ENCODE measurements at places on chromosomes 16 and 17.

DNA sequence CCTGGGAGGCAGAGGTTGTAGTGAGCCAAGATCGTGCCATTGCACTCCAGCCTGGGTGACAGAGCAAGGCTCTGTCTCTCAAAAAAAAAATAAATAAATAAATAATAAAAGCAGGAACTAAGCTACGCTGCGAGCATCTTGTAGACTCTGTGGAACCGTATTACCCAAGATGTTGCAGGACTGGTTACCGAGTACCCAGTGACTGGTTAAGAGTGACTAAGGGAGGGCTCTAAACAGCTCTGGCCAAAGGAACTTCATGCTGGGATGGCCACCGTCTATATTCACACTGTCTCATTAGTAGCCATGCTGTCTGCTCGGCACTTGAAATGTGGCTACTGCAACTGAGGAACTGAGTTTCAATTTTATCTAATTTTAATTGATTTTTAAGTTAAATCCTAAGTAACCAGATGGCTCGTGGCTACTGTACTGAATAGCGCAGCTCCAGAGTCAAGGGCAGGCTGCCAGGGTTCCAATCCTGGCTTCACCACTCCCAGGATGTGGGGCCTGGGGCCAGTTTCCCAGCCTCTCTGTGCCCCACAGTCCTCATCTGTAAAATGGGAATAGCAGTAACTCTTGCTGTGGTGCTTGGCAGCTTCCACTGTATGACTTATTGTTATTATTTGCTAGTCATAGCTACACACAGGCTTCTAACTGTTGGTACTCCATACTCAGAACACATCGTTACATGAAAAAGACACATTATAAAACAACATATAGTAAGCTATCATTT is 3.0 kb downstream of the NTAN1 start:
- peak; percentile 54 for DNase-seq

DNA sequence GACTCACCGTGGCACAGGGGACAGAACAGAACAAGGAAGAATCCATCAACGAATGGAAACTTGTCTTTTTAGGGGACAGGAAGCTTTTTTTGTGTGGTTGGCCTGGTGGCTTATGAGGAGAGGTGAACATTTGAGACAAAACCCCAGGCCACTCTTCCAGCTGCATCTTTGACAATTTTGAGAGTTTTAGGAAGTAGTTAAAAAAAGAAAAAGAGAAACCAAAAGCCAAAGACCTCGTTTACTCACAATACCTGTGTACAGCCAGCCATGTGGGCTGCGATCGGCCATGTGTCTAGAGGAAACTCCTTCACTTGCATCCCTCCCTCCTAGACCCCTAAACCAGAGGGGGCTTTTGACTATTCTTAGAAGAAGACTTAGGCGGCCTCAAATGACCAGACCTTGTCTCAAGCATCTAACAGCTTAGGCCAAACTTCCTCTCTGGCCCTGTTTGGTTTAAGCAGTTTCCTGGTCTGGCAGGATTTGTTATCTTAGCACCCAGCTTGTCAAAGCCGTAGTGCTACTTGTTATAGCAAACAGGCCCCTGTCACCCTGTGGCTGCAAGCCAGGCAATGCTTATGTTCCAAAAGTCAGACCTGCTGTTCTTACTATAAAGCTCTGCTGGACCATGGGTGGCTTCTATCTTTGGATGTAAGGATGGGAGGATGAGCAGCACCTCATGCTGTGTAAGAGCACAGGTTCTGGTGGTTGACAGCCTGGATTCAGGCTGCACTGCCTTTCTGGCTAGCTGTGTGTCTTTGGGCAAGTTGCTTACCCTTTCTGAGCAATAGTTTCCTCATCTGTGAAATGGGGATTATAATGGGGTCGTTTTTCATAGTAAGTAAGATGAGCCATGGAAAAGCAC is 17.7 kb downstream of the KSR1 start:
- no peak for DNase-seq

GRCh38 chr16:88298833-88299745 is 83.7 kb upstream of the ZNF469 start:
- no peak for DNase-seq

DNA sequence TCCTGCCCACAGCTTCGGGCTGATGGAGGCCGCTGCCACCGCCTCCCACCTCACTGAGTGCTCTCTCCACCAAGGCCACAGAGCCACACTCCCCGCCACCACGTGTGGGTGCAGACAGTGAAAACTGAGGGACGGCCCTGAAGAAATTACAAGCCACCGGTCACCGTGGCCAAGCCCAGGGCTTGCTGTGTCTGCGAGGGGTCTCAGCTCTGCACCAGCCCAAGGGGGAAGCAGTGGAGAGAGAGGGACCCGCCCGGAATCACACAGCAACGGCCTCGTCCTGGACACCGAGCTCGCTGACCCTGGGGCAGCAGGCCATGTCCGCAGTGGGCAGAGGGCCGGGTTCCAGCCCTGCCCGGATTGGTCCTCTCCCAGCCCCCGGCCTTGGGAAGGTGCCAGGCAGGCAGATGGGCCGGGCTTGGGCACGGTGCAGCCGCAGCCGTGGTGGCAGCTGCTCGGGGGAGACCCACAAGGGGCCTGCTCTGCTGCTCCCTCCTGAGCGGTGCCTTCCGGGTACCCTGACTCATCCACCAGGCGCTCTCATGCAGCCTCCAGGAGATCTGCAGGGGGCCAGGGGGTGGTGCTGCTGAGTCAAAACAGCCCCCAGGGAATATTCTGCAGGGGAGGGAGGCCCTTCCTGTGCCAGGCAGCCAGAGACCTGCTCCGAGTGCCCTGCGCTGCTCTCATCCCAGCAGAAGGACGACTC is 52.0 kb downstream of the CBFA2T3 start:
- peak; percentile 71 for DNase-seq

- no peak for DNase-seq
These were observed 11.0 kb downstream of the GPRC5C start for GRCh38 chr17:74442670-74443515.

DNA sequence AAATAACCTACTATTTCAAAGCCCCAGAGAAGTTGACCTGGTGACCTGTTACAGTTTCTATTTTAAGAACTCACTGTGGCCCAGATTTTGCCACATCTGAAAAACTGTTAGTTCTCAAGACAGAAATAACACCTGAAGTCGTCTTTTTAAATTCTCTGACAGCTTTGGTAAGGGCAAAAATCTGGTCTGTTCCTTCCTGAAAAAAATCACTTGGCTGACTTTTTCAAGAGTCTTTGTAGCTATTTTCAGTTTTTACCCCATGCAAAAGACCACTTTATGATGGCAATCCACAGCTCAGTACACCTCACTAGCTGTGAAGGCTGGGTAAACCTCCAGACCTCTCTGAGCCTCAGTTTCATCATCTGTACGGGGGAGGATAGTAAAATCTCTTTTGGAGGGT is 60.7 kb upstream of the SREBF1 start:
- DNase-seq: no peak

Measured in trophoblast cell (in vitro differentiated cells and primary cell).